Kidney (tissue), 22 donors: ENCODE measurements at places on chromosomes 13 and 19. TPM values are rescaled to one million over a fixed set of nuclear protein-coding genes. Genes with fewer than 3 reads are reported as not detected.

GRCh38 chr19:46878613-46879375, 18.0 kb downstream of the ARHGAP35 start:
- no peak overlapping the region for H3K4me3 ChIP-seq
- H3K27me3 ChIP-seq = no peaks in the 10 kb centered on the region
- H3K4me1 ChIP-seq = peaks cover 5% of the 10 kb centered on the region
- H3K27ac ChIP-seq = no peak overlapping the region
- no peak for DNase-seq

Gene DACT3
- total RNA-seq = 10.4 TPM

Gene ZNF526
- 11.6 TPM for total RNA-seq

- no peaks in the 10 kb centered on the region for H3K27me3 ChIP-seq
- no peaks in the 10 kb centered on the region for H3K4me1 ChIP-seq
- peak; percentile 78 for DNase-seq
- H3K36me3 ChIP-seq = no peaks in the 10 kb centered on the region
- peak overlapping the region; percentile 86 for H3K27ac ChIP-seq
These were observed 25.9 kb downstream of the MPND start for GRCh38 chr19:4369109-4369887.

- H3K36me3 ChIP-seq = no peaks in the 10 kb centered on the region
- H3K27me3 ChIP-seq = no peaks in the 10 kb centered on the region
- H3K4me3 ChIP-seq = no peak overlapping the region
- no peaks in the 10 kb centered on the region for H3K4me1 ChIP-seq
These were observed 812.6 kb downstream of the DACH1 start for GRCh38 chr13:71054358-71054757.

- no peak for DNase-seq
- H3K4me3 ChIP-seq = no peak overlapping the region
- no peak overlapping the region for H3K27ac ChIP-seq
- no peaks in the 10 kb centered on the region for H3K36me3 ChIP-seq
- no peaks in the 10 kb centered on the region for H3K4me1 ChIP-seq
These were observed 414.2 kb downstream of the EFNB2 start for GRCh38 chr13:106121173-106121754.

Gene ZNF560
- total RNA-seq = not detected

Gene HSD11B1L
- 7.8 TPM for total RNA-seq

Gene SRRM5
- total RNA-seq = 0.28 TPM

Gene S1PR2
- total RNA-seq = 6.3 TPM

DNA sequence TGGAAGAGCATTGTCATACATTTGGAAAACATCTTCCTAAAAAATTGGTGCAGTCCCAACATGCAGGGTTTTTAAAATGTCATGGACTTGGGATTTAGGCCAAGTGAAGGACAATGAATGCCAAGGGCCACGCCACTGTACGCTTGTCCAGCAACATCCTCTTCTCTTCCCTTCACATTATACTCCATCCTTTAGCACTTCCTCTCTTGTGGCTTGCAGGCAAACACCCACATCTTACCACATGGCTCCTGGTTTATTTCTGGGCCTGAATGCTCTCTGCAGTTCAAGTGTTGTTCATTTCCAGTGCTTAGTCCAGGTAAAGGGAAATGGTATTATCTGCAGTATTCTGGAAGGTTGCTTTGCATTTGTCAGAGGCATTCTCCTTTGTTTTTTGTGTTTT, 45.0 kb downstream of the CBY2 start:
- no peak overlapping the region for H3K27ac ChIP-seq
- no peaks in the 10 kb centered on the region for H3K36me3 ChIP-seq
- no peaks in the 10 kb centered on the region for H3K4me1 ChIP-seq
- no peak overlapping the region for H3K4me3 ChIP-seq

- no peaks in the 10 kb centered on the region for H3K36me3 ChIP-seq
- no peaks in the 10 kb centered on the region for H3K27me3 ChIP-seq
- no peak for DNase-seq
- no peak overlapping the region for H3K4me3 ChIP-seq
- no peak overlapping the region for H3K27ac ChIP-seq
These were observed 6.1 kb downstream of the SACS start for GRCh38 chr13:23427342-23427843.

- no peaks in the 10 kb centered on the region for H3K36me3 ChIP-seq
- H3K4me3 ChIP-seq = no peak overlapping the region
- no peak overlapping the region for H3K27ac ChIP-seq
These were observed 55.6 kb upstream of the ALOX5AP start for GRCh38 chr13:30679483-30680330.

- H3K27ac ChIP-seq = no peak overlapping the region
- no peak for DNase-seq
- no peak overlapping the region for H3K4me3 ChIP-seq
- H3K27me3 ChIP-seq = no peaks in the 10 kb centered on the region
These were observed 35.6 kb downstream of the EFNB2 start for GRCh38 chr13:106499896-106500295.

DNA sequence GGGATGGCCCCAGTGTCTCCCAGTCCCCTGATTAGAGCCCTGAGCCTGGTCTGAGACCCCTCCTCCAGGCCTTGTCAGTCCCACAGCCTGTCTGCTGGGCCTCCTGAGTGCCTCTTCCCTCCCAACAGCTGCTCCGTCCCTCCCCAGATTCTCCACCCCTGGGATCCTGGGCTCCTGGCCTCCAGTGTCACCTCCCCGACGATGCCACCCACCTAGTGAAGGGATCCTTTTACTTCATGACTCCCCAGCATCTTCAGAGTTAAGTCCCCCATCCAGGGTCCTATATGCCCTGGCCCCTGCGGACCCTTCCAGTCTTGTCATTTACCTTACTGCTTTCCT, 4.4 kb upstream of the PRX start:
- peak overlapping the region; percentile 88 for H3K27ac ChIP-seq
- peaks cover 8% of the 10 kb centered on the region for H3K4me1 ChIP-seq
- peaks cover under 1% of the 10 kb centered on the region for H3K36me3 ChIP-seq
- DNase-seq = no peak
- H3K27me3 ChIP-seq = no peaks in the 10 kb centered on the region
- no peak overlapping the region for H3K4me3 ChIP-seq
